ENCODE measurements at places on chromosomes 6 and 20.

- DNase-seq: no peak
Observed at GRCh38 chr6:74069089-74069581, 373.1 kb downstream of the CD109 start.

- no peak for DNase-seq
Observed at GRCh38 chr20:64146936-64147477, 17.2 kb upstream of the MYT1 start.

- no peak for DNase-seq
Observed at GRCh38 chr20:18273738-18274137, 14.6 kb upstream of the ZNF133 start.

DNA sequence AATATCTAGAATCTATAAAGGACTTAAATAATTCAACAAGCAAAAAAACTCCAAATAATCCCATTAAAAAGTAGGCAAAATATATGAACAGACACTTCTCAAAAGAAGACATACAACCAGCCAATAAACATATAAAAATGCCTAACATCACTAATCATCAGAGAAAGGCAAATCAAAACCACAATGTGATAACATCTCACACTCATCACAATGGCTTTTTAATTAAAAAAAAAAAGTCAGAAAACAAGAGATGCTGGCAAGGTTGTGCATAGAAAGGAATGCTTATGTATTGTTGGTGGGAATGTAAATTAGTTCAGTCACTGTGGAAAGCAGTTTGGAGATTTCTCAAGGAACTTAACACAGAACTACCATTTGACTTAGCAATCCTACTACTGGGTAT, 979.6 kb upstream of the MAP3K7 start:
- DNase-seq: no peak

GRCh38 chr20:9395971-9396370, 118.4 kb upstream of the LAMP5 start:
- DNase-seq: no peak

GRCh38 chr6:21111093-21111725, 482.3 kb upstream of the SOX4 start:
- DNase-seq: no peak

GRCh38 chr6:52976149-52976548, 18.9 kb downstream of the GSTA4 start:
- DNase-seq: no peak

GRCh38 chr6:150698391-150698790, 98.7 kb downstream of the PLEKHG1 start:
- DNase-seq: no peak

DNA sequence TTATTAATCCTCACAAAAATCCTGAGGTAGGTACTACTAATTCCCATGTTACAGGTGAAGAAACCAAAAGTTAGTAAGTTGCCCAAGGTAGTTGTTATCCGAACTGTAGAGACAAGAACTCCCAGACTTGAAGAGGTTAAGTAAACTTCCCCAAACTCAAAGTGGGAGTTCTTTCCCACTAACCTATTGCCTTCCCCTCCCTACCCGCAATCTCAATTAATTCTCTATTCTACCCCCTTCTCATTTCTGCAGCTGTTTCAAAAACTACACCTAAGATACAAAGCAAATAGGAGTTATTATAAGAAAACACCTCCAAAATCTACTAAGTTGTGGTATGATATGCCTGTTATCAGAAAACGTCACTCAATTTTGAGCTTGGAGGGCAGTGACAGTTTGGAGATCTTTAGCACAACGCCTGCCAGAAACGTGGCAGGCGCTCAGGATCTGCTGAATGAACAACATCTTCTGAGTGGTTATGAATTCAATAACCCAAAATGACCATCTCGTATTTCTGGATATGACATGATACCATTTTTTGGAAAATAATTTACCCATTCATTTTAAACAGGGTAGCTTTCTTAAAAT, 7.1 kb downstream of the CSNK2A1 start:
- DNase-seq: peak; percentile 74

- DNase-seq: no peak
Observed at GRCh38 chr6:143225929-143226328, 165.2 kb downstream of the AIG1 start.

DNA sequence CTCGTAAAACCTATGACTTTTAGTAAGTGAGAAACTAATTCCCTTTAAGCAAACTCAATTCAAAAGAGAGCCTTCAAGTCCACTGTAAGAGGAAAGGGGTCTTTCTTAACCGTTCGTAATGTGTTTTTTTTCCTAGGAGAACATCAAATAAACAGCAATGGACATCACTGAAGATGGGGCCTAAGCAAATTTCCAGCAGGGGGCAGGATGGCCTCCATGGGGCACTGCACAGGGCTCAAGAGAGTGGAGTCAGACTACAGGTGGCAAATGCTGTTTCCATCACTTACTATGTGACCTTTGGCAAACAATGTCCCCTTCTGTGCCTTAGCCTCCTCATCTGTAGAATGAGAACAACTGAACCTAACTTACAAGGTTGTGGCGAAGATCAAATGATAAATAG, 88.7 kb downstream of the ARHGAP18 start:
- peak; percentile 50 for DNase-seq

DNA sequence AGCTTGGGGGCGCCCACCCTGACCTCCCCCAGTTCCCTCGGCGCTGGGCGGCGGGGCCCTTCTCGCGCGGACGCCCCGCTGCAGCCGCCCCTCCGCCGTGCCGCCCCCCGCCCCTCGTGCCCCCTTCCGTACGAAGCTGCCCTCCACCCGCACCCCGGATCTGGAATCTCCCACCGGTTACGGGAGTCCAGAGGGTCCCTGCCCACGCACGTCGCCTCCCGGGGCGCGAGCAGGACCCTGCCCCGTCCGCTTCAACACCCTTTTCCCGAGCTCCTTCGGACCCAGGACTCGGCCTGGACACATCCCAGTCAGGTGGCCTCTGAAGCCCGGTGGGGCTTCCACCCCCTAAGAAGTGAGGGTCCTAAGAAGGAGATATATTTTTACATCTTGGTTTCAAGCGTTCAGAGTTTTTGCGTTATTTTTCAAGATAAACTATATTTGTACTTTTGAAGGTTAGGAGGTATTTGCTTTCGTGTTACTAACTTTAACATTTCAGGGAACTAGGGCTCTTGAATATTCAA, 506 bp downstream of the ARFGAP1 start:
- no peak for DNase-seq

DNA sequence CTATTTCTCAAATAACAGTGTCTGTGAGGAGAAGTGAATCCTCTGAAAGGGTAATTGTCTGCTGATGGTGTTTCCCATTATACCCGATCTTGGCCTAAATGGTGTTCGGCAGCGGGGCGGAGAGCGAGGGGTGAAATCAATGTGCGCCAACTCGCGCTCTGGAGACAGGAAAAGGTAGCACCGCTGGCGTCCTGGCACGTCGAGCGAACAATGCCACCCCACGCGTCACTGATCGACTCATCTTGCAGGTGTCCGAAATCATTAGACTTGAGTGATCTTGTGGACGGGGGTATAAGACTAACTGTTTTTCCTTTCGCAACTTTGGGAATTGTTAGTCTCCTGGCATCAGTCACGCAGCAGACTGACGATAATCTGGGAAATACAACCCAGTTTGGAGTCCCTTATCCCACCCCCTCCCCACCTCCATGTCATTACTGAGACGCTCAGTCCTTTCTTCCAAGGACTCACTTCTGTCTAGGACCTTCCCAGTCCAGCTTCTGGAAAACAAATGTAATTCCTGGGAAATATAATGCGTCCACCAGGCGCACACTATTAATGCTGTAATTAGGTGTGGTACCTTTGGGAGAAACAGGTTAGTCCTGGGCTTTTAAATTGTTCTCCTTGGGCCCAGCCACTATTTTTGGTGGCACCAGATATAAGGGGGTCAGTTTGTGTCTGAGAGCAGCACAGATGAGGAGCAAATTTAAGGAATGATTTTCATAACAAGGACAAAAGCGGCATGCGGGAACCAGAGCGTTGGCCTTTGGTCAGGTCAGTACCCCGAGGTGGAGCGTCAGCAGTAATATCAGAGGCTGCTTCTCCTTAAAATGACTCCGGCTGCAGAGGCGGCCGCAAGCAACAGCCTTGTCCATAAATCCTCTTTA, 2.3 kb downstream of the LINC00237 start:
- DNase-seq: no peak

DNA sequence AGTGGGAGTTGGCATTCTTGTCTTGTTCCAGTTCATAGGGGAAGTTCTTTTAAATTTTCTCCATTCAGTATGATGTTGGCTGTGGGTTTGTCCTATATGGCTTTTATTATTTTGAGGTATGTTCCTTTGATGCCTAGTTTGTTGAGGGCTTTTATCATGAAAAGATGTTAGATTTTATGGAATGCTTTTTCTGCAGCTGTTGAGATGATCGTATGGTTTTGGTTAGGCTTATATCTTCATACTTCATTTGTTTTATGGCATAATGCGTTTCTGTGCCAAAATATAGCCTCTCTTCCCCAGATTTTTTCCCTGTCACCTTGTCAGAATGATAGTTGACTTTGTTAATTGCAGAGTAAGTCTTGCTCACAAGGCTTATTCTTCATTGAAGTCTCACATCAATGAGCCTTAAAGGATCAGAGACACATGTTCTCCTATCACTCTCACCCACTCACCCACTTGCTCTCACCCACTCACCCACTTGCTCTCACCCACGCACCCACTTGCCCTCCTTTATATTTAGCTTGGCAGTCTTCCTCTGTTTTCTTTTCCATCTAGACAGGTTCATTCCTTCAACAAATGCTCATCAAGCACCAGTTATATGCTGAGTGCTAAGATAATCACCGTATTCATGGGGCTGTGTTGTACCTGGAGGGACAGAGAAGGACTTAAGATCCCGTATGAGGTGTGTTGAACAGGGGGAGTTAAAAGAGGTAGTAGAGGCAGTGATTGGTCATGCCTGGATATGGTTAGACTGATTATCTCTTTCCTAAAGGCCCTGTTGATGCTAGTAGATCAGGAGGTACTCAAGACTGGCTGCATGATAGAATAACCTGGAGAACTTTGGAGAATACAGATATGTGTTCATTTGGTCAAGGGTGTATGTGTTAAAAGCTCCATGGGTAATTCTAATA, 19.3 kb downstream of the UST start:
- DNase-seq: no peak

- no peak for DNase-seq
Observed at GRCh38 chr6:131469130-131469529, 103.9 kb upstream of the ARG1 start.

GRCh38 chr6:152685819-152686218, 11.9 kb upstream of the MYCT1 start:
- no peak for DNase-seq

- no peak for DNase-seq
Observed at GRCh38 chr20:34534391-34535165, 18.4 kb downstream of the DYNLRB1 start.

- DNase-seq: no peak
Observed at GRCh38 chr6:158388727-158389126, 76.5 kb downstream of the TULP4 start.

GRCh38 chr6:37347670-37348111, 6.1 kb upstream of the RNF8 start:
- no peak for DNase-seq

DNA sequence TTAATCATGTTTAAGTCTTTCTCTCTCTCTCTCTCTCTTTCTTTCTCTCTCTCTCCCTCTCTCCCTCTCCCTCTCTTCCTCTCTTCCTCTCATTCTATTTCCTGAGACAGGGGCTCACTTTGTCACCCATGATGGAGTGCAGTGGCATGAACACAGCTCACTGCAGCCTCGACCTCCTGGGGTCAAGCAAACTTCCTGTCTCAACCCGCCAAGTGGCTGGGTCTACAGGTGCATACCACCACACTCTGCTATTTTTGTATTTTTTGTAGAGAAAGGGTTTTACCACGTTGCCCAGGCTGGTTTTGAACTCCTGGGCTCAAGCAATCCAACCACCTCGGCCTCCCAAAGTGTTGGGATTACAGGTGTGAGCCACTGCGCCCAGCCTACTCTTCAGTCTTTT, 15.7 kb upstream of the RPS10 start:
- no peak for DNase-seq

- DNase-seq: no peak
Observed at GRCh38 chr6:33908025-33908424, 104.2 kb upstream of the MLN start.

DNA sequence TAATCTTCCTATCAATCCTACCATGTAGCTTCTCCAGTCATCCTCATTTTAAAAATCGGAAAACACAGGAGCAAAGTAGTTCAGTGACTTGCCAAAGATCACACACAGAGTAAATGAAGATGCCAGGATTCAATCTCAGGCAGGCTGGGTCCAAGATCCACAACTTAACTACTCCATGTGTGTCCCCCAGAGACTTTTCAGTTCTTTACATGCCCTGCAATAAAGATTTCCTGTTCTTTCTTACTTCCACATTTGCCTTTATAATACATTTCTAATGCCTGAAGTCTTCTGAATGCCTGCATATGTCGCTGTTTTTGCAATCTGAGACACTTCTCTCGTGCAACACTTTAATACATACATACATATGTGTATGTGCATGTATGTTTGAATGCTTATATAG, 121.7 kb upstream of the MARCKS start:
- peak; percentile 28 for DNase-seq

- no peak for DNase-seq
Observed at GRCh38 chr6:132725947-132726607, 12.2 kb upstream of the VNN1 start.

DNA sequence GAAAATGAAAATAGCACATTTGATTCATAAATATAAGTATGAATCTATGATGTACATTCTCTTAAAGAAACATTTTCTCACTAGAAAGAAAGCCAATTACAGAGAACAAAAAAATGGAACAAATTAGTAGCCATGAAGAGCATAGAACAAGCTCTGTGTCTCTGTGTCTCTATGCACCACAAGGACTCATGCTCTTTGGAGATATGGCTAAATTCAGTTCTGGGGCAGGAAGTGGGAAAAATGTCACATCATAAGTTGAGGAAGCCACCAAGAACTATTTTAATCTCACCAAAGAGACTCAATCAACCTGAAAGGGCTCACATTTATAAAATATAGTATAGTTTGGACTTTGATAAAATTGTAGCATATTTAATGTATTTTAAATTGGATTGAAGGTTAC, 1259.8 kb upstream of the GJE1 start:
- DNase-seq: peak; percentile 74

DNA sequence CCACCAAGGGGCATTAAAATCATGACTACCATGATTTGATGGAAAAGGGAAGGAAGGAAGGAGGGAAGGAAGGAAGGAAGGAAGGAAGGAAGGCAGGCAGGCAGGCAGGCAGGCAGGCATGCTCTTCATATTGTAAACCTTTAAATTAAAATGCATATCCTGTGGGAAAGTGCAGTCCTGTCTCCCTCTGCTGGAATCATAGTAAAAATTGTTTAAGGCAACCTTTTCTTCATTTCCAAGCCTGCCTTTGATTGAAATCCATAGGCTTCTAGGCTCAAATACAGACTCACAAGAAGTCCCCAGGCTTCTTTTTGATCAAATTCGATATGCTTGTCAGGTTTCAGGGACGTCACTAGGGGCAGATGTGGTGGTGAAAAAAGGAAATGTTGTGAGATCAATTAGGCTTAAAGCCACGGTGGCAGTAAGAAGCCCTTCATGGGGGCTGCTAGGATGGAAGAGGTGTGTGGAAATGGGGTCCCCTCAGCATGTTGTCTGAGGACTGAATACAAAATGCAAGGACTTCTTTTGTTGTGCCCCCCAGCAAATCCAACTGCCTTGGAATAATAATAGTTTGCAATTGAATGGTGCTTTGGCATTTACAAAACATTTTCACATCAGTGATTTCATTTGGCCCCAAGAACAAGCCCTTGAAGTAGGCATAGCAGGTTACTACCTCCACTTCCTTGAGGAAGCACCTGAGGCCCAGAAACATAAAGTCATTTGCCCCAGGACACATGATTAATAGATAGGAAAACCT, 25.6 kb upstream of the GABRR1 start:
- DNase-seq: peak; percentile 83

- no peak for DNase-seq
Observed at GRCh38 chr20:24977336-24977735, 15.2 kb downstream of the APMAP start.
